Right lobe of liver (tissue), 6 donors: ENCODE measurements at places on chromosomes 12 and 14. TPM values are rescaled to one million over a fixed set of nuclear protein-coding genes. Genes with fewer than 3 reads are reported as not detected.

GRCh38 chr14:35220027-35220676 lies 72.0 kb upstream of the PSMA6 start:
- no peak overlapping the region for H3K27ac ChIP-seq
- H3K36me3 ChIP-seq = no peaks in the 10 kb centered on the region
- no peak for DNase-seq
- H3K4me3 ChIP-seq = no peak overlapping the region

DNA sequence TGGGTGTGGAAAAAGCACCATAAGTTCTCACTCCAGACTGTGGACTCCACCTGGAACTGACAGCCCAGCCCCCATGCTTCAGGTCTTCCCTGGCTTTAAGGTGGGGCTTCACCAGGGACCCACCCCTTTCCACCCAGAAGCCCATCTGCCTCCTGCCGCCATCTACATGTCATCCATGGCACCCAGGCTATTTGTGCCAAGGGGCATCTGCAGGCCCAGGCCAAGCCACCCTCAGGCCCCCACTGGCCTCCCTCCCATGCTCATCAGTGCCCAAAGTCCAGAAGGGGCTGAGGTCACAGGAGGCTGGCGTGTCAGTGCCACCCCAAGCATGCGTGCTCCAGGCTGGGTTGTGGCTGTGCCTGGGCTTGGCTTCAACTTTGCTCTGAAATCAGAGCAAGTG lies 212.2 kb upstream of the DIO3 start:
- H3K27me3 ChIP-seq = no peaks in the 10 kb centered on the region
- H3K27ac ChIP-seq = no peak overlapping the region
- no peaks in the 10 kb centered on the region for H3K4me1 ChIP-seq
- DNase-seq = no peak
- H3K36me3 ChIP-seq = no peaks in the 10 kb centered on the region

DNA sequence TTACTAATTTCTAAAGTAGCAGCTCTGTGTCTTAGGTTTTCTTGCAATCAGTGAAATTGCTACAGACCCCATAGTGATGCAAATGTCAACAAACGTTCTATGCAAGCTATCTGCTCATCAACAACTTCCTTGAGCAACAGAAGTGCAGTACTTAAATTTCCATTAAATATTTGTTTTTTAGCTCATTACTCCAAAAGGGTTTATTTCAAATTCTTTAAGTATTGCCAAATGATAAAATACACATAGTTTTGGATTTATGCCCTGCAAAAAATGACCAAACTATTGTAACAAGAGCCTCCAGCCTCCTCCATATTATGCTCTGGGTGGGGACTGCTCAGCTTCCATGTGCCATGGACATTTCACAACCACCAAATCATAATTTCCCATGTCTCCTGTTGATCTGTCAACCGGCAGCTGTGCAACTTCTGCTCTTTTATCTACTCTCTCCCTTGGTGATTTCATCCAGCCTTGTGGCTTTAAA lies 4.4 kb downstream of the BDKRB1 start:
- H3K36me3 ChIP-seq = no peaks in the 10 kb centered on the region
- no peaks in the 10 kb centered on the region for H3K27me3 ChIP-seq
- no peak for DNase-seq
- no peaks in the 10 kb centered on the region for H3K4me1 ChIP-seq
- no peak overlapping the region for H3K27ac ChIP-seq

DNA sequence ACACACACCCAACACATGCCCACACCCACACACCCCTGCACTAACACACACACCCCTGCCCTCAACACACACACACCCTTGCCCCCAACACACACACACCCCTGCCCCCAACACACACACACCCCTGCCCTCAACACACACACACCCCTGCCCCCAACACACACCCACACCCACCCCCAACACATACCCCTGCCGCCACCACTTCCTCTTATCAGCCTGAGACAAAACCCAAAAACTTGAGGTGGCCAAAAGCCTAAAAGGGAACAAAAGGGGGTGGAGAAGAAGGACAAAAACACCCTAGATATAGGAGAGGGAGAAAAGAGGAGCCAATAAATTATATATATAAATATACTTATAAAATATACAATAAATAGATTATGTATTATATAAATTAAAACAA lies 9.1 kb upstream of the DEGS2 start:
- no peak overlapping the region for H3K4me3 ChIP-seq
- H3K36me3 ChIP-seq = no peaks in the 10 kb centered on the region
- H3K27me3 ChIP-seq = no peaks in the 10 kb centered on the region
- no peak for DNase-seq
- no peaks in the 10 kb centered on the region for H3K4me1 ChIP-seq

- H3K4me3 ChIP-seq = no peak overlapping the region
- no peaks in the 10 kb centered on the region for H3K36me3 ChIP-seq
- H3K27me3 ChIP-seq = no peaks in the 10 kb centered on the region
Measured at GRCh38 chr14:88310449-88310848, 12.6 kb downstream of the KCNK10 start.

GRCh38 chr14:70008284-70009262 lies 129.4 kb downstream of the SMOC1 start:
- no peak overlapping the region for H3K27ac ChIP-seq
- H3K4me3 ChIP-seq = no peak overlapping the region
- DNase-seq = no peak
- peaks cover 7% of the 10 kb centered on the region for H3K36me3 ChIP-seq

DNA sequence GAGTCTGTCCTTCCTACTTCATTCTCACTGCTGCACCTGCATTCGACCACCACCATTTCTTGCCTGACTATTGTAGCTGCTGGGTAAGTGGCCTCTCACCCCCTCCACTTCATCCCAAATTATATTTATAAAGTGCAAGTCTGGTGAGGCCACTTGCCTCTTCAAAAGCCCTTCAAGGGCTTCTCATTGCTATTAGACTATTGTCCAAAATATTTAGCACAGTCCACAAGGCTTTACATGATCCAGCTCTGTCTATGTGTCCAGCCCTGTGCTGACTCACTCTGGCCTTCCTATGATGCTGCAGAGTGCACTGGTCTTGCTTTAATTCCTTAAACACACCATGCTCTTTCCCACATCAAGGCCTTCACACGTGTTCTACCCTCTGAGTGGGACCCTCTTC lies 46.0 kb downstream of the PAH start:
- no peaks in the 10 kb centered on the region for H3K27me3 ChIP-seq
- no peak overlapping the region for H3K4me3 ChIP-seq
- no peak overlapping the region for H3K27ac ChIP-seq
- no peak for DNase-seq
- peaks cover 3% of the 10 kb centered on the region for H3K36me3 ChIP-seq

The CCDC197 gene
- not detected for total RNA-seq

The ZDHHC22 gene
- not detected for total RNA-seq

The CLEC1A gene
- 0.62 TPM for total RNA-seq

The OLR1 gene
- total RNA-seq = 0.23 TPM
